ENCODE measurements at places on chromosomes 1 and 21.

GRCh38 chr1:44135886-44136285, 5.5 kb downstream of the KLF18 start:
- DNase-seq, result no peak

- no peak for DNase-seq
These were observed 22.0 kb downstream of the ELAPOR1 start for GRCh38 chr1:109135940-109136339.

DNA sequence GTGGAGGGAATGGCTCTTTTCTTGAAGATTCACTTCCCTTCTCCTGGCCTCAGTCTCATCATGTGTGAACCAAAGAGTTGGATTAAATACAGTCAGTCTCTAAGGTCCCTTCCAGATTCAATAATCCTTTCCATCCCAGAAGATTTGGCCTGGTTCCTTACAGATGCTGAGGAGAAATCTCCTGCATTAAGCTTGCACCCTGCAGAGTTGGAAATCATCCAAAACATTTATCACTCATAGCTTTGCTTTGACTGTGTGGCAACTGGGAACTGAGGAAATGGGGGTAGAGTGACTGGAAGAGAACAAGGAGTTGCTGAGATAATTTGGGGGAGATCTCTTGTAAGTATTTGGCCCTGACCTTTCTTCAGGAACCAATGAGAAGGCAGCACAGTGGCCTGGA, 220.5 kb upstream of the SGIP1 start:
- DNase-seq, result peak; percentile 87

DNA sequence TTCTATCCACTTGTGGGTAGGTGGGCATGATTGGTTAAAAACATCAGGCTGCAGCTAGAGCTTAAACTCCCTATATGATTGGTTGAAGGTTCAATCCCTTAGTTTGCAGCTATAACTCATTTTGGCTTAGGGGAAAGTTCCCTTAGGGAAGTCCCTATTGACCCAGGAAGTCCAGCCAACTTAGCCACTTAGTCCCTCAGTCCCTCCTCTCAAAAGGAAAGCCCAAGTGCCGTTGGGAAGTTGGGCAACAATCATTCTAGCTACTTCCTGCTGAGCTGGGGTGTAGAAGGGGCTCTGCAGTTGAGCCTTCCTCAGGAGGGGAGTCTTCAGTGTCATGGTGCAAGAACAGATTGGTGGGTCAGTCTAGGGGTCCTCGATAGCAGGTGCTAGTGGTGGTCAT, 12.2 kb downstream of the MSTO1 start:
- DNase-seq, result no peak

GRCh38 chr21:26965907-26966581, 844 bp downstream of the ADAMTS5 start:
- peak; percentile 31 for DNase-seq

DNA sequence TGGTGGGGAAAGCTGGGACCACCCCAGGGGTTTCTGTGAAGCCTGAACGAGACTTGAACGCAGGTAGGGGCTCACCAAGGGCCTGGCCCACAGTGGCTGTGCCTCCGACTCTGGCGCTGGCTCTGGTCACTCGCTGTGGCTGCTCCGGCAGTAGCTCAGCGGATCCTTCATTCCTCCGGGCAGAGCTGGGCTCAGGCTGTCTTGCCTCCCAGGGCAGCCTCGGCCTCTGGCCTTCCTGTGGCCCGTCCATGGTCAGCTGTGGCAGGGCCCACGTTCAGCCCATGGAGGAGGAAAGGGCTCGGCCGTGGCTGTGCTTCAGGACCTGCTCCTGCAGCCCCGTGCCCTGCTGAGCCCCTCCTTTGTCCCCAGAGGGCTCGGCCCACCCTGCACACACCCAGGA, 162.9 kb upstream of the C1orf174 start:
- DNase-seq, result no peak

DNA sequence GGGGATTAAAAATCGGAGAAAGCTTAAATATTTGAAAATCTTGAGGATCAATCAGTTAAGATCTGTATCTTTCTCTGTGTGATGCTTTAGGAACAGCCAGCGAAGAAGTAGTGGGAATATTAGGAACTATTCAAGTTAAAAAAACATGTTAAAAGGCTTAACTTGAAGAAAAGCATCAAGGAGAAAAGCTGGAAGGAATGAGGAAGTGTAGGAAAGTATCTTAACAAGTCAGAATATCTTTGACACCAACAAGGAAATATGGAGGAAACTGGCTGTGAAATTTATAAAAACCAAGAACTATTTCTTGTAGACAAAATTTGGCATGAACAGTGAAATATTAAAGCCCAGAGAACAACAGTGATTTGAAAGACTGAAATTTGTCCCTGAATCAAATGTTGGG, 60.4 kb downstream of the ATF6 start:
- DNase-seq, result no peak

DNA sequence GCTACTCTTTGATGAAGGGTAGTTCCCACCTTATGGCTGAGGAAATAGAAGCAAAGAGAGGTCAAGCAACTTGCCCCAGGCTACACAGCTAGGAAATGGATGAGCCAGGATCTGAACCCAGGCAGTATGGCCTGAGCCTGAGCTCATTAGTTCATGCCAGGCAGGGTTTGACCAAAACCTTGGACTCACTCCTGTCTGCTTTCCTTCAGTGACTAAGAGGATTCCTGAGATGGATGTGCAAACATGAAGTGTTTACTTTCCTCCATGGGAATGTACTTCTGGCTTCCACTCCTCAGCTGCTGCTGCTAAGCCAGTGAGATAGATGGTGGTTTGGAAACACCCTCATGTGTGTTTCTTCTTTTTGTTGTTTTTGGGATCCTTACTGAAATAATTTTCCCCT, 35.1 kb upstream of the ERRFI1 start:
- no peak for DNase-seq

GRCh38 chr1:98327220-98327861, 334.2 kb upstream of the SNX7 start:
- peak; percentile 91 for DNase-seq

DNA sequence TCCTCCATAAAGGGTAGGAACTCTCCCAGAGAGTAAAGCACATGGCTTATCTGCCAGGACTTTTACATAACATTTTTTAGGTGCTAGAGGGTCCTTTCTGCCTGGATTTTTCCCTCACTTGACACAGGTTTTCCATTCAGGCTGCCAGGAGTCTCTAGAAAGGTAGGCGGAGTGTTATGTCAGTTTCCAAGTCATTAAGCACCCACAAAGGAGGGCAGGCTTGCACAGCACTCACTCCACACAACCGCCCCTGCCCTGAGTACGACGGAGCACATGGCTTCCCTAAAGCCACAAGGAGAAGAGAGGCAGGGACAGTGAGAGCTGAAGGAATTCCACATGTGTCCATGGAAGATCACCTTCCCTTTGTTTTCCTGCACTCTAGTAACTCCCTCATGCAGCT, 55.7 kb downstream of the CAPZB start:
- DNase-seq, result no peak

DNA sequence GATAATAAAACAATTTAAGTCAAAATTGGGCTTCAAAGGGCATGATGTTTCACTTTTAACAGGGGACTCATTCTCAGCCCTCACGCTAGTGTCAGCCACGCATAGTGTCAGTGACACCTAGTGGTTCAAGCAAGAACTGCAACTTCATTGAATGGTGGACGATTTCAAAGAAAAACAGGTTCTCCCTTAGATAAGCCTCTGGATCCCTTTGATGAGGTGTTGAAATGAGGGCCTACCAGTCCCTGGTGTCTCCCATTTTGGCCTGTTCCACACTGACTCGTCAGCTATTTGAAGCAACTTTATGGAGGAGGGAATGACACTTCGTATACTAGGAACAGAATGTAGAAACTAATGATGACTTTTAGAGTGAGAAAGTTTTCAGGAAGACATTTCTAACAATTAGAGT, 56.2 kb downstream of the FCRL5 start:
- peak; percentile 80 for DNase-seq

DNA sequence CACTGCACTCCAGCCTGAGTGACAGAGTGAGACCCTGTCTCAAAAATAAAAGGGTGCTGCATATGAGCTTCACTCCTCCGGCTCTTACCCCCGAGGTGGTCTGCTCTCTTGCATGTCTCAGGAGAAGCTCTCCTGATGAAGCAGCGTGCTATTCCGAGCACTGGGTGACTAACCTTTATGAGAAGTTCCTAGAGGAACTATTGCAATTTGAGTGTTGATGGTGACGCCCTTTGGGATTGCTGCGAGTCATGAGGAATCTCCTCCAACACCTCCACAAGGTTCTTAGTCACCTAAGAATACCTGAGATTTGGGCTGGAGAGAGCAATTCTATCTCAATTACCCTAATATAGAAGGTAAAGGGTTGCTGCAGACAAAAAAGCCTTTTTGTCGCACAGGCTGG, 40.8 kb upstream of the TINAGL1 start:
- no peak for DNase-seq

DNA sequence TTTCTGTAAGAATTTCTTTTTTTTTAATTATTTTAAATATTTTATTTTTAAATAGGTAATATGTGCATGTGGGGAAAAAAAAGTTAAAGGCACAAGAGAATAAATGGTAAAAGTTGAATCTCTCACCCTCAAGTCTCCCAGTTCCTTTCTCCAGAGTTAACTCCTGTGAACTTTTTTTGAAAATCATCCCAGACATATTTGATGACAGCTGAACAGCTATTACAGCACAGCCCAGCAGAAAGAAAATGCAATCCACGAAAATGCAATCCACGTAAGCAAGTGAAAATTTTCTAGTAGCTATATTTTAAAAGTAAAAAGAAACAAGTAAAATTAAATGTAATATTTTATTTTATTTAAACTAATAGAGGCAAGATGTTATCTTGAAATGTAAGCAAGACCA, 310.0 kb upstream of the RUNX1 start:
- DNase-seq, result no peak

DNA sequence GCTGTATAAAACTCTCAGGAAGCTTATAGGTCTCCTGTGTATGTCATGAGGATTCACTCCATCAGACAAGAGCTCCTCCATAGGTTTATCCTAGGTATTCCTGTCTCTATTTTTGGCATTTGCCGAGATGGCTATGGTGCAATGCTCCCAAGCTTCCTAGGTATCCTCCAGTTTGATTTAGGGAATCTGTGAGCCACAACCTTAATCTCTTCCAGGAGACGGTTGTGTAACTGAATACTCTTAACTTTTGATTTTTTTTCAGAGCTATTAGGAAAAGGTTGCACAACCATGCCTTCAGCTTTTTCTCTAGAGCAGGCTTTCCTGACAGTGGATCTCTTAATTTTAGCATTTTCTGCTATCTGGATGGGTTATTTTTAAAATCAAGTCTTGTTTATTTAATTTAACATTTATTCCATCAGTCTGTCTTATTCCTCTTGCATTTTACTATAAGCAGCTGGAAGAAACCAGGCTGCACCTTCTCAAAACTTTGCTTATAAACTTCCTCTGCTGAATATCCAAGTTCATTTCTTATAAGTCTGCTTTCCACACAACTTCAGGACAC, 69.4 kb upstream of the BACE2 start:
- no peak for DNase-seq

DNA sequence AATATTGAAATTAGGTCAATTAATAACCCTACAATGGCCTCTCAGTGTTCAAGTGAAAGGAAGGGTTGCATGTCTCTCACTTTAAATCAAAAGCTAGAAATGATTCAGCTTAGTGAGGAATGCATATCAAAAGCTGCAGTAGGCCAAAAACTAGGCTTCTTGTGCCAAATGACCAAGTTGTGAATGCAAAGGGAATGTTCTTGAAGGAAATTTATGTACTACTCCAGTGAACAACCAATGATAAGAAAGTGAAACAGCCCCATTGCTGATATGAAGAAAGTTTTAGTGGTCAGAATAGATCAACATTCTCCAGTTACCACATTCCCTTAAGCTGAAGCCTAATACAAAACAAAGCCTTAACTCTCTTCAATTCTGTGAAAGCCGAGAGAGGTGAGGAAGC, 10.0 kb downstream of the MAEL start:
- DNase-seq, result no peak

GRCh38 chr1:44947774-44948311, 38.6 kb downstream of the EIF2B3 start:
- DNase-seq, result no peak

- DNase-seq, result no peak
These were observed 745.6 kb upstream of the CXADR start for GRCh38 chr21:16767201-16767600.

- no peak for DNase-seq
These were observed 24.2 kb upstream of the FHAD1 start for GRCh38 chr1:15222653-15223303.

GRCh38 chr1:7541629-7542028, 229.5 kb upstream of the VAMP3 start:
- no peak for DNase-seq

- DNase-seq, result no peak
These were observed 27.4 kb downstream of the IL23R start for GRCh38 chr1:67193704-67194103.

GRCh38 chr1:96060621-96061020, 661.0 kb upstream of the PTBP2 start:
- no peak for DNase-seq

GRCh38 chr1:26828411-26828991, 2.0 kb downstream of the ZDHHC18 start:
- DNase-seq, result no peak

GRCh38 chr21:37829447-37829846, 86.8 kb downstream of the KCNJ6 start:
- peak; percentile 65 for DNase-seq

GRCh38 chr1:238485912-238486209, 595.1 kb upstream of the ZP4 start:
- no peak for DNase-seq

GRCh38 chr1:119898530-119898929, 2.2 kb upstream of the ADAM30 start:
- DNase-seq, result no peak

GRCh38 chr1:93758842-93759515, 77.3 kb upstream of the BCAR3 start:
- DNase-seq, result no peak

DNA sequence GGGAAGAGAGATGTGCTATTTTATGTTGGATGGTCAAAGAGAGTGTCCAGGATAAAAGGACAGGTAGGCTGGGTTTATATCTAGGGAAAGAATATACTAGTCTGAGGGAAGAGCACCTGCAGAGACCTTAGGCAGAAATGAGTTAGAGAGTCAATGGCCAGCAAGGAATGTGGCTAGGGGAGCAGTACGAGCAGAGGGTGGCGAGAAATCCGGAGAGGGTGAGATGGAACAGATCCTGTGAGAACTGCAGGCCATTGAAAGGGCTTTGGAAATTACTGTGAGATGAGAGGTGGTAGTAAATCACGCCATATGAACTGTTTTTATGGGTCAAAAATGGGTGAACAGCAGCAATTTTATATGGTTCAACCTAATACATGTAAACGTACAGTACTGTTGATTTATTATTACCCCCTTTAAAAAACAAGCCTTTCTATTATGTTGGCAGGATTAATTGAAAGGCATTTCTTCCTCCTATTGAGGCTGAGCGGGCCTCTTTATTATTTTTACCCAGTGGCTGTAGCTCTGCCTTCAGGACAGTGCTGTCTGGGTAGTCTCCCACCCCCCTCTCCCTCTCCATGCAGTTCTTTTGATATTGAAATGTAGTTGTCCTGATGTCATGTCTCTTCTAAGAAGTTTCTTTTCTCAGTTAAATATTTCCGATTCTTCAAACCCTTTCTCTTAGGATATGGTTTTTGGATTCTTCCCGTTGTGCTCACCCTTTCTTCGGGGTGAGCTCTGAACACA, 75.2 kb upstream of the CD1D start:
- no peak for DNase-seq
